ENCODE measurements at places on chromosomes 6 and 20.

- DNase-seq, result no peak
Measured at GRCh38 chr6:135990439-135990838, 138.9 kb downstream of the PDE7B start.

GRCh38 chr6:14799928-14800327 lies 445.9 kb upstream of the JARID2 start:
- DNase-seq, result peak; percentile 89

GRCh38 chr6:118968416-118968815 lies 33.5 kb upstream of the MCM9 start:
- DNase-seq, result peak; percentile 30

DNA sequence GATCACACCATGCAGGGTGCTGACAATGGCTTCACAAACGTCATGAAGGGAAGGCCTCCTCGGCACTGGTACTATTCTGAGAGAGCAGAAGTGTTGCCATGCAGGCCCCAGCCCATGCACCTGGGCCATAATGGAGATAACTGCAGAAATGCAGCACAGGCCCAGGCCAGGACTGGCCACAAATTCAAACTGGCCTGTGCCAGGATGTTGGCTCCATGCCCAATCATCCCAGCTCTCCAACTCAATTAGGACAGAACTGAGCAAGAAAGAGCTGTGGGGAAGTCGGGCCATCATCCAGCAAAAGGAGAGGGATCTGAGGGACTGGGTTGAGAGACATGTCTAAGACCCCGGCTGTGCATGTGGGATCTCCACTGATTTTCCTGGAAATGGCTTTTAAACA lies 48.9 kb upstream of the SYNDIG1 start:
- DNase-seq, result no peak

- peak; percentile 15 for DNase-seq
Measured at GRCh38 chr6:125906158-125906998, 50.2 kb upstream of the HINT3 start.

GRCh38 chr20:10427060-10427692 lies 6.8 kb downstream of the MKKS start:
- peak; percentile 47 for DNase-seq

- DNase-seq, result no peak
Measured at GRCh38 chr6:89132057-89132456, 13.8 kb upstream of the PM20D2 start.

DNA sequence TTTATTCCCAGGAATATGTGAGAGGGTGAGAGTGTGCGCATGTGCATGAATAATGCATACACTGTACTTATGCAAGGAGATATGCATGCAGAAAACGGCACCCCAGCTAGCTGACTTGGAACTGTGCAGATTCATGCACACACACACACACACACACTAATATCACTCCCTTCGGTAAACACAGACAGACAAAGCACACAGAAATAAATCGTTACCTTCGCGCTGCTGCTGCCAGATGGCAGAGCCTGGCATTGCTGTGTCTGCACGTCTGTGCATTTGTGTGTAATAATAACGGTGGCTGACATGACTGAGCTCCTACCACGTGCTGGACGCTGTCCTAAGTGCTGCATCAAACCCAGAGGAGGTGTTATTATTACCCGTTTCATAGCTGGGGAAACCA lies 36.8 kb downstream of the PREX1 start:
- no peak for DNase-seq

- no peak for DNase-seq
Measured at GRCh38 chr6:159821726-159822125, 21.6 kb downstream of the PNLDC1 start.

DNA sequence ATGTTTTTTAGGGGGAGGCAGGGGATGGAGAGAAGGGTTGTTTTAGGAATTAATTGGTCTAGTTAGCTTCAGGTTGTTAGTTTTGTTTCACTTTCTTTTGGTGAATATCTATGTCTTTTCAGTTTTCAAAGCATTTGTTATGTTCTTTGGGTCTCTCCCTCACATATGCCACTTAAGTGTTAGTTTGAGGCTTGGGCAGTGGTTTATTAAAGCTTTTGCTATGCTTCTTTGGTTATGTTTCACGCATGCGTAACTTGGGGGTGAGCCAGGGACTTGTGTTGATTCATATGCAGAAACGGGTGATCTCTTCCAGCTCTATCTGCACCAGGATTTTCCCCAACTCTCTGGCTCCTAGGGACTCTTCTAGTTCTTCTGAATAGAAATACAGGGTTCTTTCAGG lies 11.4 kb upstream of the MMS22L start:
- DNase-seq, result no peak

GRCh38 chr6:114063956-114064355 lies 93.0 kb upstream of the HDAC2 start:
- DNase-seq, result no peak
